ENCODE measurements at places on chromosomes 11 and 22. TPM values are rescaled to one million over a fixed set of nuclear protein-coding genes. Genes with fewer than 3 reads are reported as not detected.

Gene CCDC89
- total RNA-seq, result 0.22 TPM

Gene PKNOX2
- total RNA-seq, result 1.1 TPM

Gene TYR
- not detected for total RNA-seq

Gene GLYATL1
- 4.5 TPM for total RNA-seq

Gene POU2F3
- not detected for total RNA-seq
